Activated CD8-positive, alpha-beta memory T cell treated with anti-CD3 and anti-CD28 coated beads for 1 hour (primary cell): ENCODE measurements at places on chromosomes 7 and 10.

DNA sequence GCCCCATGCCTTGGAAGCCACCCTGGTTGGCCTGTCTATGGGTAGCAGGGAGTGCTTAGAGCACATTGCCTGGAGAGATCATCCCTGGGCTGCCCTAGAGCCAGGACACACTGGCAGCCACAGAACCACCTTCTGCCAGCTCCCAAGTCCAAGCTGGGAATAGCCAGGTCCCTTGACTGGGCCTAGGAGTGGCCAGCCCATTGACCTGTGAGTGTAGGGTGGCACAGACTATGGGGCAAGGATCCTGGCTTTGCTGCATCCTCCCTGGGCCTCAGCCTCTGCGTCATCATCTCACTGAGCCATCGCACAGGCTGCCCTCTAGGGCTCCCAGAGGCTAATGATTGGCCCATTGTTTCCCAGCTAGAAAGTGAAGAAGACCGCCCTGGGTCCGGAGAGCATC lies 7.0 kb downstream of the AQP1 start:
- DNase-seq, result no peak

DNA sequence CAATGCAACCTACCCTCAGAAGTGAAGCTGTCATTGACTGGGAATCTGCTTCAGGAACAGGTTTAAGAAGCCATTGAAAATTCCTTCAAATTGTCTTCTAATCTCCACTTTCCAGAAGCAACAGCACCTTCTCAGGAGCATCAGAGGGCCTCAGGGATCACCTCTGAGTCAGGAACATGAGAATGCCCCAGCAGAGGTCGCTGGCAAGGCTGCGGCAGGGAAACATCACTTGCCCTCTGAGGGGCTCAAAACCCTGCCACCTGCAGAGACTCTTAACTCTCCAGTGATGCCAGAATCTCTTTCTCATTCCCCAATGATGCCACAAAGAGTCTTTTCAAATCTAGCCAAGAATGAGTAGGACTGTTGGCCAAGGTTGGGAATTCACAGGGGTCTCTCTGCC lies 5.9 kb upstream of the MAPK8 start:
- no peak for DNase-seq

- no peak for DNase-seq
These were observed 344.6 kb upstream of the SHH start for GRCh38 chr7:156156734-156157408.

GRCh38 chr7:129150199-129150996 lies 5.9 kb downstream of the TSPAN33 start:
- no peak for DNase-seq

GRCh38 chr7:13198036-13198435 lies 510.6 kb downstream of the ARL4A start:
- DNase-seq, result no peak

DNA sequence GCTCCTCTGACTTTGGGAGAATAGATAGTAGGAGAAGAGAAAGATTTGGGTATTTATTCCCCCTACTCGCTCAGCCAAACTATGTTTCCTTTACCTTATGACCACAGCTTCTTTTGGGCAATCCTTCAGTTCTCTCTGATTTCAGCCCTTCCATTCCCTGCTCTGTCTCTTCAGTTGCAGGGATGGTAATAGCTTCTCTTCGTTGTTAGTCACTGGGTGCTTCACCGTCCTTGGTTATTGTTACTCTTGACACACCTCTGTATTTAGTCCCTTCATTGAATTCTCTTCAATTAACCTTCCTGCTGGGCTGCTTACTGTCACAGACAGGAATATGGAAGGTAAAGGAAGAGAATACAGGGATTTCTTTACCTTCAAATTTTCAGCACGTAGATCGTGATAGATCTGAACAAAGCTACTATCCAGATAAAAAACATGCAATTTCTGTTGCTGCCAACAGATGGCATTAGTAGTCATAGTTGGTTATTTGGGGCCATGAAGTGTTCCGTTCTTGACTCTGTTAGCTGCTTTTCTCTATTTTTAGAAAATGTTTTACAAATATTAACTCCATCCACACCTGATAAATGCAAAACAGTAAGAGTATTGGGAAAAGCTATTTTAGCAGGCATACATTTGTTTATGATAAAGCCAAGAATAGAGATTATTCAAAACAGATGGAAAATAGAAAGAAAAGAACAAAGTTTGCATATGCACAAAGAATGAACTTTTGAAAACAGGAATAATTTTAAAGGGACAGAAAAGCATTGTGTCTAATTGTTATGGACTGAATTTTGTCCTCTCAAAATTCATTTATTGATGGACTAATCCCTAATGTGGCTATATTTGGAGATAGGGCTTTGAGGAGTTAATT lies 14.0 kb upstream of the PTTG1IP2 start:
- DNase-seq, result no peak

- no peak for DNase-seq
These were observed 12.5 kb downstream of the PYROXD2 start for GRCh38 chr10:98402478-98402877.

GRCh38 chr10:3775696-3776551 lies 9.1 kb downstream of the KLF6 start:
- no peak for DNase-seq

DNA sequence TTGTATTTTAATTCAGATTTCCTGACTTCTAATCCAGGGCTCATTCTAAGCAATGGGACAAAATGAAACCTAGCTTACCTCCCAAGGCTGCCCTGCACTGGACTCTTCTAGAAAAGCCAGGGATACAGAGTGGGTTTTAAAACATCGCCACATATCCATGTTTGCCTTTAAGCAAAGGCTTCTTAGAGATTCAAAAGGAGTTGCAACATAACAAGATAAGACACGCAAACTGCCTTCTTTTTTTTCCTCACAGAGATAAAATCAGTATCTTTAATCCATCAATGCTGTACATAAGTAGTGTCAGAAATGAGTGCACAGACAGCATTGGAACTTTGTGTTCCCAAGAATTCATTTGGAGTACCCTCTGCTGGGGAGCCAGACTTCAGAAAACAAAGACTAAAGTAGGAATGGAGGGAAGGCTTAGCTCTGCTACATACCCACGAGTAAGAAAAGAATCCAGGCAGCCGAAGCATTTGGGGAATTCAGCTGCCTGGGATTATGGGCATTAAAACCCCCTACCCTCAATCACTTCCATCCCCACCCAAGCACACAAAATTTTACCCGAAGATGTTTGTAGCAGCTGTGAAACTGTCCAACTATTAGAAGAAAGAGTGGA lies 427.8 kb downstream of the ARL4A start:
- no peak for DNase-seq

GRCh38 chr7:153696242-153696641 lies 356.0 kb upstream of the DPP6 start:
- no peak for DNase-seq

DNA sequence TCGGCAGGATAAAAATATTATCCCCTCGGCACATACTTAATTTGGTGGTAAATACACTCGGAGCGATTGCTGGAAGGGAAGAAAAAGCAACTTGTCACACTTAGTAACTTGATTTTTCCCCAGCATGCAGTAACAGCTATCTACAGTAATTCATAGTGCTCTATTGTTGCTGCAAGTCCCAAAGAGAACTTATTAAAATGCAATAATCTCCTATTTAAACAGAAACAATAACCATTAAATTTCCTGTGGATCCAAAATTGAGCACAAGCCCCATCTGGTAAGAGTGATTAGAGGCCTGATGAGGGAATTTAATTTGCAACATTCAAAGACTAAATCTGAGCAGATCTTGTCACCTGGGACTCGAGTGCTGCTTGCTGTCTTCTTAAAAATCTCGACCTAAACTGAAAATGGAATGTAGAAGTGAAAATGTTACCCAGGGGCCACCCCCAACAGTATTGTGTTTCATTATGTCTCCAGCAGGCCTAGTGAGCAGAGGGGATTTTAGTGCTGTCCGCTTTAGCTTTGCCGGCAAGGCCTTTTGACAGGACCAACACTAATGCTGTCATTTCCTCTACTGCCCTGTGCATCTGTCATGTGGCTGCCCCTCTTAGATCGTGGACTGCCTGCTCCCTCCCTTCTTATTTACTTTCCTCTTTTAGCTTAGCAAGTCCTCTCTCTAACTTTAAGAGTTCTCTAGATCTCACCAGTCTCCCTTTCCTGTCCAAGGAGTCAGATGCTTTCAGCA lies 639.7 kb downstream of the AUTS2 start:
- no peak for DNase-seq

DNA sequence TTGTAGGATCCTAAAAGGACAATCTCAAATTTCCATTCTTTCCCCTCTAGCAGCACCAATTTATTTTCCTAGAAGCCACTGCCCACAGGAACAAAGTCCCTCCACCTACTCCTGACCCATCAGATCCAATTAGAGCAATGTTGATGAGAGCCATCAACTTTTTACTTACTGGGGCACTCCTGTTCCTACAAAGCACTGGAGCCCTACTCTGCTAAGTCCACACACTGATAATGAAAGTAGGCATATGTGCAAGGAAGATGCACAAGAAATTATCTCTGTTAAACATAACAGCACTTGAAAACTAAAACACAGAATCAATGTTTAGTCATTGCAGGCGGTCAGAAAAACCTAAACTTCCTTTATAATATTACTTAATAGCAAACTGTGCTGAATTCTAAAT lies 3.6 kb downstream of the HERPUD2 start:
- DNase-seq, result no peak

GRCh38 chr10:115398026-115398425 lies 304.9 kb downstream of the ATRNL1 start:
- DNase-seq, result no peak

- no peak for DNase-seq
These were observed 22.4 kb upstream of the GDF10 start for GRCh38 chr10:47277352-47278151.

DNA sequence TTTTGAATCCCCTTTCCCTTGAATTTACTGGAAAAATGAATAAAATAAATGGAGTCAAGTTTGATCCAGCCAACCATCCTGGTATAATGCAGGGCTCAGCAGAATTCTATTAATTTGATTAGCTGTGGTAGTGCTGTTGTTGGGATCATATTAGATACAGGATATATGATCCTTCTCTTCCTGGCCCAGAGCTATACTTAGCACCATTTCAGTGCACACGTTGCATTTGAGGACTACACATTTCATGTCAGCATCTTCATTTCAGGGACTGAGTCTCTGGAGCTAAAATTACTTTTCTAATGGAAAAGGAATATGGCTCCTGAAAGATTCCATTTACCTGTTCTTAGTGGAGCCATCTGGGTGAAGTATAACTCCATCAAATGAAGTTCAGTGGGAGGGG lies 240.3 kb downstream of the BMPER start:
- DNase-seq, result no peak

GRCh38 chr7:23373151-23374004 lies 74.2 kb downstream of the MALSU1 start:
- no peak for DNase-seq

- no peak for DNase-seq
These were observed 738 bp downstream of the POM121 start for GRCh38 chr7:72925546-72926120.

GRCh38 chr10:30062582-30062981 lies 3.2 kb upstream of the JCAD start:
- DNase-seq, result no peak

GRCh38 chr7:114650491-114650890 lies 235.9 kb downstream of the FOXP2 start:
- DNase-seq, result no peak

DNA sequence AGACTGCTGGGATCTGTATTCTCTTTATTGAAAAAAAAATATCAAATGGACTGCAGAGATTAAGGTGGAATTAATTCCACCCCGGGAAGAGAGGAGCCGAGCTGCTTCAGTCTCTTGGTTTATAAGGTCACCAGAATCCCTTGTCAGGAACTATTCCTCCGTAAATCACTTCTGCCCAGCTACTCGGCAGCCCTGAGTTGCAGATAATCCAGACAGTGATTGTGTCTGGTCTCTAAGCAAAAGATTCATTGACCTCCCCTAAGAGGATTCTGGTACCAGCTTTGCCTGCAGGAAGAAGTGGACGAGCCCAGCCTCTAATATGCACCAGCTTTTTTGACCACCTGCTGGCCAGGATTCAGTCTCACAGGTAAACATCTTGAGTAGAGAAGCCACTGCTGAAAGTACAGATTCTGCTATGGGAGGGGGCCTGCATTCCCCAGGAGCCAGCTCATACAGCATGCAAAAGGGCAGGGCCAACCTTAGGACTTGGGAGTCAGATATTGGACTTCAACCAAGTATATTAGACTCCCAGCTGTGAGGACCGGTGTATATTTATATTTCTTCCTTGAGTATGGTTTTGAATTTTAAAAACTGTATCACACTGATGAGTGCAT lies 27.1 kb upstream of the PLXNA4 start:
- no peak for DNase-seq

DNA sequence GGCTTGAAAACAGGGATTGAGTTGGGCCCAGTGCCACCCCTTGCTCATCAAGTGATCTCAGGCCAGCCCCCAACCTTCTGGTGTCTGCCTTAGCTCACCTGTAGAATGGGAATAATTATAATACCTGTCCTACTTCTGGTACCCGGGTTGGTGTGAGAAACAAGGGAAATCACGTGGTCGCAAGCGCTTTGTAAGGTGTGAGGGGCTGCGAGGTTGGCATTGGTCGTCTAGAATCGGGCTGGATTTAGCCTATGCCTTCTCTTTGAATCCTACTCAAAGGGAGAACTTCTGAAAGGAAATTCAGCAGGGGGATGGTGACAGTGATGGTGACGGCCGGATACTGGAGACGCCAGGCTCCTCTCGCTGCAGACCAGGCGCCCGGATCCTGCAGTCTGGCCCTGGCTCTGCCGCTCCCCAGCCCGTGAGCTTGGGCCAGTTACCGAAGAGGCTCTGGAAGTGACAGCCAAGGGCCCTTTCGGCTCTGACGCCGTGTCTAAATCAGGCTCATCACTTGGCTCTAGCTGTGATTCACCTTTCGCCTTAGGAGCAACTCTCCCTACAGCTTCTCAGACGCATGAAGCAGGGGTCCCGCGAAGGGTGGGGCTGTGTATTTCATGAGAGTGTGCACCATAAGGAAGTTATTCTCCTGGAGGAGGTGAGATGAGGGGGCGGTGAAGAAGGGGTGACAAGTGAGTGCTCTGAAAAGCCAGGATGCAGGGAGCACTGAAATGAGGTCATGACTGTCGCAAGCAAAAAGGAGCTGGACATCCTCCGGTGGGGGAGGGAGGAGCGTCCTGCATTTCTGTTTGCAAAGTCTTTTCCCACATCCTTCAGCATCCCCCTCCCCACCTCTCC lies 4.0 kb upstream of the CREB5 start:
- no peak for DNase-seq
